Cardiac fibroblast (primary cell): ENCODE measurements at places on chromosomes 5 and 9.

DNA sequence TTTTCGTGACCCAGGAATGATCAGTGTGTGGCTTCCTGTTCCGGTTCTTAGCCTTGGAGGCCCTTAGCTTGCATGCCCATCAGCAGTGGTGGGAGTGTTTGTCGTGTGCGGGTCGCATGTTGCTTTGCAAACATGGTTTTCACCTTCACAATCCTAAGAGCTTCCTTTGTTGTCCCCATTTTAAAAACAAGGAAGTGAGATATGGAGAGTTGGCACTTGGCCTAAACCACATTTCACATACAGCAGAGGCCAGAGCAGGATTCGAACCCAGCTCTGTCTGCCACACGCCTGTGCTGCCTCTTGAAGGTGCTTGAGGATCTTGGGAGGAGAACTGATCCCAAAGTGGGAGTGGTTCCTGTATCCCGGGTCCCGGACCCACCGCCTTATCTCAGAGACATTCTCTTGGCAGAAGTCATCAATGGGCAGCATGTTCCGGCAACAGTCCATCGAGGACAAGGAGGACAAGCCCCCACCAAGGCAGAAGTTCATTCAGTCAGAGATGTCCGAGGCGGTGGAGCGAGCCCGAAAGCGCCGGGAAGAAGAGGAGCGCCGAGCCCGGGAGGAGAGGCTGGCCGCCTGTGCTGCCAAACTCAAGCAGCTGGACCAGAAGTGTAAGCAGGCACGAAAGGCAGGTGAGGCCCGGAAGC is 38.2 kb upstream of the POMT1 start:
- DNase-seq, result peak; percentile 17

DNA sequence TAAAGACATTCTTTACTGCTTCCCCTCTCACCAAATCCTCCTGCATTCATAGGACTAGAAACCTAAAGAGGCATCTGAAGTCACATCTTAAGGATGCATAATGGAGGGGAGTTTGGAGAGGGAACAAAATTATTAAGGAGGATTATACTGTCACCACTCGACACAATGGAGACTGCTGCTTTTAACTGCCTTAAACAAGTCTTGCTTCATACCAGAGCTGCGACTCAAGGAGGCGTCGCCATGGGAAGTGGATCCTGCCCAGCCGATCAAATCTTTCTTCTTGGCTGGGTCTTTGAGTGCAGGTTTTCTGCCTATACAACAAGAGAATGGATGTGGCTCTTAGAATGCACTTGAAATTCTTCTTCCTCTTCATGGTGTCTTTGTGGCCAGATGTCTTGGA is 66.7 kb upstream of the FOXE1 start:
- peak; percentile 22 for DNase-seq

DNA sequence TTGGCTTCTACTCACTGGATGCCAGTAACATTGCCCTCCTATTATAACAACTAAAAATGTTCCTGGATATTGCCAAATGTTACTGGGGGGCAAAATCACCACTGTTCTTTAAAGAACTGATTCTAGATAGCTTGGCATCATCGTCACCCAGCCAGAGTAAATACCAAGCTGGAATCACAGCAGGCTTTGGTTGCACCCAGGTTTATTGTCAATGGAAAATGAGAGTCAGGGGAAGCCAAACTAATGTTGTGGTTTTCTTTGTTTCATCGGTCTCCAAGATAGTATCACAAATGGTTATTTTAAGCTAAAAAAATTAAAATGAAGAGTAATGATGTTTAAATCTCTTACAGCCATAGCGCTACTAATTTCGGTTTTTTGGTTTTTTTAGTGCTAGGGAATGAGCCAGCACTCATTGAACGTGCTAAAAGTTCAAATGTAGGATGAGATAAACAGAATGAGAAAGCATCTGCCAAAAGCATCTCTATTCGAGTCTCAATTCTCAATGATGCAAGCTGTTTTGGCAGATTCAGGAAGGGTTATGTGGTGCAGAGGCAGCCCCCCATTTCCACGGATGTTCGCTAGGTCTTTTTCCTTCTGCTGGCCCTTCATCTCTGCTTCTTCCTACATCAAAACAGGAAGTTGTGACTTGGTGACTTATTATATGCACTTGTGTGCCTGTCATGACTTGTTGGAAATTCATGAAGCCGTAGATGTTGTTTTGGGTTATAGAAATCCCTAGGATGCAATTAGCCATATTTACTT is 558.0 kb downstream of the EBF1 start:
- DNase-seq, result no peak

DNA sequence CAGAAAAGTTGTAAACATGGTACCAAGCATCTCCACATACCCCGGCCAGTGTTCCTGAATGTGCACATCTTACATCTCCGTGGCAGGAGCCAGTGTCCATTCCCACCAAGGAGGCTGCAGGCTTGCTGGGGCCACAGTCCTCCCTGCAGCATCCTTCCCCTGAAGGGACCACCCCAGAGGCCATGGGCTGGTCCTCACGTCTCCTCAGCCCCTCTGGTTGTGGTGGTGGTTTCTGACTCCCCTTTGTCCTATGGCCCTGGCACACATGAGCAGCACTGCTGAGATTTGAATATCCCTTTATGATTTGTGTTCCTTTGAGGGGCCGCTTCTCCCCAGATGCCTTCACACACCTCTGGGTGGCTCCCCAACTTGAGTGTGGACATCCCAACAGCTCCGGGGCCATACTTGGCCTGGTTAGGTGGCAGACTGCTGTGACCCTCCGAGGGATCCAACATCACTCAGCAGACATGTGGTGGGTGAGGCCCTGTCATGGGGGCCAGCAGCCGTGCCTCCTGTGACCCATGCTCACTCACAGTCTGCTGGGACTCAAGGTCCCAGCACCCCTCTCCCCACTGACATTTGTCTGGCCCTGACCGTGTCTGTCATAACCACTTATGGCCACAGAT is 14.3 kb downstream of the PHF2 start:
- DNase-seq, result no peak

GRCh38 chr5:139642891-139643871 is 5.0 kb upstream of the CXXC5 start:
- DNase-seq, result no peak

DNA sequence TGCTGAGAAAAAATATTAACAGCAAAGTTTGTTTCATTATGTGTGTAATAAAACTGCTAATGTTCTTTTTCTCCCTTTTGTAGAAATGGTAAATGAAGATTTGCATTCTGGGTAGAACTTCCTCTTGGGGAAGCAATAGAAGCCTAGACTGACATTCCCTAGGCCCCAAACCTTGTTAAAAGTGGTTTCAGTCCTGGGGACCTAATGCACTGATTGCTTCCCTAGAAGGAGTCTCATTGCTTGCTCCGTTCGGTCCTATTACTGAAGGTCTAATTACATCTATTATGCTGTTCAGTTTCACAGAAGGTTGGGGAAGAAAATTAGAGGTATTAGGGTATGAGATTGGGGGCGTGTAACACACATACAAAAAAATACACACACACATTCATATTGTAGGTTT is 893.8 kb downstream of the TLE4 start:
- no peak for DNase-seq

GRCh38 chr5:67094476-67095300 is 101.9 kb downstream of the CD180 start:
- peak; percentile 84 for DNase-seq

DNA sequence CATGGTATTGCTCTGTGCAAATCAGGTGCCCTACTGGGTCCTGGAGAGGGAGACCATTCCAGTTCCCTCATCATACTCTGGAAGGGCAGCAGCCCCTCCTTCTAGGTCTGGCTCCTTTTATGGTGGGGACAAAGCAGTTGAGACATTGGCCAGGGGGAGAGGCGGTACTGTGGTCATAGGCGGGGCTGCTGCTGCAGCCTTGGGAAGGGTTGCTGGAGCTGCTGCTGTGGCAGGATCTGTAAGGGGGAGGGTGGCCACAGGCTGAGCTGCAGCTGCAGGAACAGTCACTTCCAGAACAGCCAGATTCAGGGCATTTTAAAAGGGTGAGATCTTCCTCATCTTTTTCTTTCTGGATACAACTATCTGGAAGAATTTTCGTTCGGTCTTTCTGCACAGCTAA is 233.0 kb upstream of the SGCD start:
- no peak for DNase-seq

GRCh38 chr5:95866435-95867040 is 44.0 kb upstream of the GLRX start:
- DNase-seq, result no peak

GRCh38 chr5:56056875-56057274 is 62.1 kb upstream of the IL6ST start:
- no peak for DNase-seq

DNA sequence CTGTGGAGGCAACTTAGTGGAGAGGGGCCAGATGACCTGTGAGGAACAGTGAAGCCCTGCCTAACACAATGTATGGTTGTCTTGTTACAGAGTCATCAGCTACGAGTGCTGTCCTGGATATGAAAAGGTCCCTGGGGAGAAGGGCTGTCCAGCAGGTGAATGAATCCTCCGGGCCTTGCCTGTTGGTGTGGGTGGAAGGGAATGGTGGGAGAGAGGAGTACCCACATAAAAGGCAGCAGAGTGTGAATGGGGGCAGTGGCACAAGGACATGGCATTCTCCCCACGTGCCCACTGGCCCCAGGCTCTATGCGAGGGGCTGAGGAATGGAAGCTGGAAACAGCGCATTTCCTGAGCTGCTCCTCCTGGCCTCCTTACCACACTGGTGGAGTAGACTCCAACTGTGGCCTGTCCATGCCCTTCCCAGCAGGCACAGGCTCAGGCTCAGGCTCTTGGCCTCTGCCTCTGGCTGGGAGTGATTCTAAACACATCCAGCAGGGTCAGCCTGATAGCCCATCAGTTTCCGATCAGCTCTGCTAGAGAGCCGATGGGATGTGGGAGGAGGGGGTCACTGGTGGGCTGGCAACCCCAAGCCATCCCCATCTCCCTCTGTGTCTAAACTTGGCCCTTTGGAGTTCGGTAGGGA is 15.3 kb downstream of the TGFBI start:
- DNase-seq, result no peak

- no peak for DNase-seq
Observed at GRCh38 chr5:81783401-81783800, 32.5 kb upstream of the SSBP2 start.

- DNase-seq, result no peak
Observed at GRCh38 chr5:153039501-153039900, 451.0 kb upstream of the GRIA1 start.

DNA sequence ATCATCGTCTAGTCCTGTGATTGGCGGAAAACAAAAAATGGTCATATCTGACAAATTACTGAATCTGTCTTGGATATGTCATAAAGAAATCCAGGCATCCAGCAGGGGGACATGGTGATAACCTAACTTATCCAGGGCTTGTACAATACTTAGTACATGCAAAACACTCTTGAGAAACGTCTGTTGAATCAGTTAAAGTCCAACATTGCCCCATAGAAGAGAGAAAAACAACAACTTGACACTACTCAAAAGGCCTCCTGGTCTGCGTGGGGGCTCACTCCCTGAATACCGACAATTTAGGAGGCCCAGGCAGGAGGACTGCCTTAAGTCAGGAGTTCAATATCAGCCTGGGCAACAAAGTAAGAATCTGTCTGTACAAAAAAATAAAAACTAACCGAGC is 217.5 kb downstream of the DCP2 start:
- no peak for DNase-seq

GRCh38 chr5:132225165-132226032 is 2.3 kb downstream of the P4HA2 start:
- DNase-seq, result peak; percentile 93

- DNase-seq, result no peak
Observed at GRCh38 chr9:113529336-113530009, 65.9 kb downstream of the RGS3 start.

DNA sequence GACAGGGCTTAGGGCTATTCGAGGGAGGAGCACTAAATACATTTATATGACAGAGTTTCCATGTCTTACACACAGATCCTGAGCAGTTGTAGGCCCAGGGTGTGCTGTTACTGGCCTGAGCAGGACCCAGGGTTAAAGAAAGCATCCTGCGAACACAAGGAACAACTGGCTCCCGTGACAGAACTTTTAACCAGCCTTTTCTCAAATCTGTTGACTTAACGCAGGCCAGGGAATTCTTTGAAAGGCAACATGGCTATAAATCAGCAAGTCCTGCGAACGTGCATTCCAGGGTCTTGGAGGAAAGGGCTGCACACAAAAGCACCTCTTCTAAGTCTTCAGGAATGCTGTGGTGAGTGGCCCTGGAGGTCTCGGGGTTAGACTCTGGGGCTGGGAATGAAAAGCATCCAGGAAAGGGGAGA is 45.2 kb upstream of the ANKRD55 start:
- DNase-seq, result peak; percentile 51
